ENCODE measurements at places on chromosomes 3 and 15.

DNA sequence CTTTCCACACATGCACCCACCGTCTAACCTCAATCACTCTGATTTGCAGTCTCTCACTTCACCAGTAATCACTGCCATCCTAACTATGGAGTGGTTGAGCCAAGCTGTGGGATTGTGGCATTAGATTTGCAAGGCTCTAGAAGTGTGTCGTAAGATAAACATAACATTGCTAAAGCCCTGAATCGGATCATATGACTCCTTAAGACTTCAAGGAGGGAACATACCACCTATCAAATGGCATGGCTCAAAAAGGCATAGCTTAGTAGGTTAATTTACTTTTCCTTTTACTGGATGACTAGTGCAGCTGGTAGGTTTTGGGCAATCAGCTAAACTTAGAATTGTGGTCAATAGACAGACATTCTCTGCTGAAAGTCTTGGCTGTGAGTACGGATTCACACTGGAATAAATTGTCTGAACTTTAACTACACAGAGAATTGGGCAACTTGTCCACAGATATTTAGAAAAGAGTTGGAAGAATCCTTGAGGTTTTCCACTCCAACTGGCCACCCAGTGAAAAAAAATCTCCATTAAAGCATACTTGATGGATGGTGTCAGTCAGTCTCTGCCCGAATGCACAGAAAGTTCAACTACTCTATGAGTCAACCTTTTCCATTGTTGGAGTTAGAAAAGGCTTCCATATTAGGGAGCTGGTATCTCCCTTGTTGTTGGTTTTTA, 476.7 kb upstream of the CBLB start:
- DNase-seq, result no peak

GRCh38 chr15:69530991-69531664, 78.5 kb downstream of the RPLP1 start:
- no peak for DNase-seq

- DNase-seq, result no peak
Measured at GRCh38 chr3:54424292-54424691, 301.9 kb downstream of the CACNA2D3 start.

- DNase-seq, result no peak
Measured at GRCh38 chr3:63914312-63914711, 2.1 kb upstream of the SCAANT1 start.

DNA sequence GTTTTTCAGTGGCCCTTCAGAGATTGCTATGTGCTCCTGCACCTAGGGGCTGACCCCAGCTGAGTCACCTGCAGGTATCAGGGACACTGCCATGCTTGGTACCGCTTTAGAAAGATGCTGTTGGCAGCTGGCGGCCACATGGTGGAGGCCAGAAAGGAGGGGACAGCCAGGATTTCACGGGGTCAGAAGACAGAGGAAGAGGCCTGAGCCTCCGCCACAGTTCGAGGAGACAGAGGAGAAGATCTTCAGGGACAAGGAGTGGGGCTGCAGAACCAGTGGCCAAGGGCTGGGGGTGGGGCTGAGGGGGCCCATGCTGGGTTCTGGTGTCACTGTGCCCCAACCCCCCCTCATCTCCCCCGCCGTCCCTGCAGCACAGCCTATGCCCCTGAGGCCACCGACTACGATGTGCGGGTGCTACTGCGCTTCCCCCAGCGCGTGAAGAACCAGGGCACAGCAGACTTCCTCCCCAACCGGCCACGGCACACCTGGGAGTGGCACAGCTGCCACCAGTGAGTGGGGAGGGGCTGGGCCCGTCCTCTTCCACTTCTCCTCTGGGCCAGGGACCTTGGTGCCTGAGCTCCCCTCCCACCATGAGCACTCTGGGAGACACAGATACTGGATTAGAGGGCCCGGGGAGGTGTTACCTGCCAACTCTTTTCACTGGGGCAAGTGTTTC, 19.9 kb downstream of the LOXL1 start:
- DNase-seq, result no peak

Data from anterior cingulate cortex (tissue), 58 donors.